ENCODE measurements at places on chromosomes 2 and 18. TPM values are rescaled to one million over a fixed set of nuclear protein-coding genes. Genes with fewer than 3 reads are reported as not detected.

The CYRIA gene
- 4.1 TPM for total RNA-seq

DNA sequence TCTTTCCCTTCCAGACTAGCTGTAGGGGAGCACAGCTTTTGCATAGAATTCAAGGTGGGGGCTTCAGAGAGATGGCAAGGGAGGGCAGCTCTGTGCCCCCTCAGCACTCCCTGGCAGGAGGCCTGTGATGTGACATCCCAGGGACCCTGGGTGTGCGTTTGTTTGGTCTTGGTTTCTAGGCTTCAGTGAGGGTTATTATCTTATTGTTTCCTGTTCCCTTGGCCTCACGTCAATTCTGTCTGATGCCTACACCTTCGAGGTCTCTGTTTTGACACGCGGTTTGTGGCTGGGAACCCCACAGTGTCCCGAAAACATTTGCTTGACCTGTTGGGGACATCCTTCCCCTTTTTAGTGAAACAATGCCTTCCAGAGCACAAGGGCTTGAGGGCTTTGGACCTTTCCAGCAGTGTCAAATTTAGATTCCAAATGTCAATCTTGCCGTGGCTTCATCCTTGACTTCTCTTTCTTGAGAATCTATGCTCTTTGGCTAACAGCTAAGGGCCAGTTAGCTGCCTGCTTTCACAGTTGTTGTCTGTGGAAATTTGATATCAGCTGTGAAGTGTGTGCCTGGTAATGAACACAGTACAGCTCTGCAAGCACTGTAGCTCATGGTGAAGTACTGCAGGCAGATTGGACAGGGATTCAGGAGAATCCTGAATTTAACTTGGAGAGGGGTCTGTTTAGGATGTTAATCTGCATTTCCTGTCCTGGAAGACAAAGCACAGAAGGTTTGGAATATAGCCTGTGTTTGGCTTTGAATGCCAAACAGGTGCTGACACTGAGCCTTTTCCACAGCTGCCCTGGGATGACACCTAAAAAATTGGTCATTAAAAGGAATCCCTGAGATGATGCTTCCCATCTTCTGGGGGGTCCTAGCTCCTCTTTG, 108.2 kb upstream of the CXCR4 start:
- H3K4me3 ChIP-seq: no peak overlapping the region
- H3K4me1 ChIP-seq: no peaks in the 10 kb centered on the region
- no peak for DNase-seq
- H3K27me3 ChIP-seq: no peaks in the 10 kb centered on the region

The MC5R gene
- total RNA-seq: not detected

The CCDC141 gene
- total RNA-seq: 208 TPM

DNA sequence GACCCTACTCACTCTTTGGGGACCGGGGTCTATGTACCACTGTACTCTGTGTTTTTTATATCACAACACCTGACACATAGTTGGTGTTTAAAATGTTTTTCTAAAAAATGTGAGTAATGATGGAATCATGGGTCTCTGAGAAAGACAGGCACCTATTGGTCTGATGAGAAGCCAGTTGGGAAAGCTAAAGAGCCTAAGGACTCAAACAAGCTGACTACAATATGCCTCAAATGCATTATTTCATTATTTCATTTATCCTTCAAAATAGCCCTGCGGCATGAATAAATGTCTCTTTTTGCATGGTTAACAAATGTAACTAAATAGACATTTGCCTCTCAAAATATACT, 102.9 kb upstream of the SCN1A start:
- no peak overlapping the region for H3K4me3 ChIP-seq
- DNase-seq: no peak
- H3K27ac ChIP-seq: no peak overlapping the region
- H3K36me3 ChIP-seq: no peaks in the 10 kb centered on the region
- no peaks in the 10 kb centered on the region for H3K4me1 ChIP-seq

DNA sequence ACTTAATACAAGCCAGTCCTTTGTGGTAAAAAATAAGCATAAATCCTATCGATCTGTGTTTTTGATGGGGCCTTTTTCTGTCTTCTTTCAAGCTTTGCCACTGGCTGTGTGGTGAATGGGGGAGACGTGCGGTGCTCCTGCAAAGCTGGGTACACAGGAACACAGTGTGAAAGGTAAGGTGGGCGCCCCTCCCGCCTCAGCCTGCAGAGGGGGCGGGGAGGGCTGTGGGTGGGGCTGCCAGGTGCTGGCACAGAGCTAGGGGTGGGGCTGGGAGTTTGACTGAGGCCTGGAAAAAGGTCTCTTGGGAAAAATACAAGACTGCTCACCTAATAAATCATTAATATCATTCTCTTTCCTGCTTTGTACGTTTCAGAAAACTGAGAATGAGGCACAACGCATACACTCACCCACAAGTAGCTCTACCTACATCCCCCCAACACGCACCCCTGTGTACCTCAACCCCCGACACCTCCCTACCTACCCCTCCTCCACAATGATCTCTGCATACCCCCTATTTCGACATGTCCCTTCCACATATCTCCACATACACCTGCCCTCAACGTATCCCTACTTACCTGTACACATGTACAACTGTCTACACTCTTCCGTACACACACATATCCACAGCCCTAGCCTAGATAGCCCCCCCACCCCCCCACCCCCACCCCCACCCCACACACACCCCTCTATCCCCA, 129.7 kb upstream of the TTC39C start:
- H3K36me3 ChIP-seq: no peaks in the 10 kb centered on the region
- no peak for DNase-seq
- peak overlapping the region; percentile 63 for H3K27ac ChIP-seq
- no peak overlapping the region for H3K4me3 ChIP-seq
- no peaks in the 10 kb centered on the region for H3K27me3 ChIP-seq
- H3K4me1 ChIP-seq: peaks cover 22% of the 10 kb centered on the region

- DNase-seq: no peak
- peaks cover 20% of the 10 kb centered on the region for H3K4me1 ChIP-seq
- no peak overlapping the region for H3K4me3 ChIP-seq
These were observed 50.2 kb upstream of the EML4 start for GRCh38 chr2:42118754-42119569.

DNA sequence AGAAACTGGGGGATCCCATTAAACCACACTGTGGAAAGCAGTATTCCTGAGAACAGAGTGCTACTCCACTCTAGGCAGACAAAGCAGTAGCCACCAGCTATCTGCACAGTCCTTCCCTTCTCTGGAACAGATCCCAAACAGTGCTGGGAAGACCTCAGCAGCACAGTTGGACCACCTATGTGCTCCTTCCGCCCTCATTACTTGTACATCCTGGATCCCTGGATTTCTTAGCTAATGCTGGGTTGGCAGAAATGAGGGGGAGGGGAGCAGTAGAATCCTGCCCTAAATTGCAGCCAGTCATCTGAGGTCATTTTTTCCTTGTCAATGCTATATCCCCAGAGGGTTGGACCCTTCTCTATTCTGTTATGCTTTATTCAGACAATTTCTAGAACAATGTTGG, 13.8 kb upstream of the MALT1 start:
- H3K27ac ChIP-seq: peak overlapping the region; percentile 58
- H3K36me3 ChIP-seq: no peaks in the 10 kb centered on the region
- DNase-seq: no peak
- H3K4me1 ChIP-seq: peaks cover 6% of the 10 kb centered on the region
- H3K27me3 ChIP-seq: no peaks in the 10 kb centered on the region
- H3K4me3 ChIP-seq: no peak overlapping the region

The RUFY4 gene
- not detected for total RNA-seq

The MYO3B gene
- total RNA-seq: 0.05 TPM

DNA sequence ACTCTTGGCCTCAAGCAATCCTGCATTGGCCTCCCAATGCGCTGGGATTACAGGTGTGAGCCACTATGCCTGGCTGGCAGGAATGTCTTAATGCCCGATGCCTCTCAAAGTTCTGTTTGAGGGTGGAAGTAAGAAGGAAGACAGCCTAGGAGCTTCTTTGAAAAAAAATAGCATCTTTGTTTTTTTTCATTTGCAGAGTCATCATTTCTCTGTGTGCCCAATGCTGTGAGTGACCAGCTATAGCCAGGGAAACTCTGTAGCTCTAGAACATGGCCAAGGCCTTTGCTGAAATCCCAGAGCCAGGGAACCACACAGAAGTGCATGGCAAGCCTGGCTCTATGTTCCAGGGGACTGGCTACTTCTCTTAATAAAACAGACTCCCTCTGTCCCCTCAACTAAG, 260.0 kb downstream of the C1D start:
- no peak for DNase-seq
- no peak overlapping the region for H3K27ac ChIP-seq
- no peaks in the 10 kb centered on the region for H3K27me3 ChIP-seq
- H3K4me3 ChIP-seq: no peak overlapping the region
- peaks cover 6% of the 10 kb centered on the region for H3K4me1 ChIP-seq

DNA sequence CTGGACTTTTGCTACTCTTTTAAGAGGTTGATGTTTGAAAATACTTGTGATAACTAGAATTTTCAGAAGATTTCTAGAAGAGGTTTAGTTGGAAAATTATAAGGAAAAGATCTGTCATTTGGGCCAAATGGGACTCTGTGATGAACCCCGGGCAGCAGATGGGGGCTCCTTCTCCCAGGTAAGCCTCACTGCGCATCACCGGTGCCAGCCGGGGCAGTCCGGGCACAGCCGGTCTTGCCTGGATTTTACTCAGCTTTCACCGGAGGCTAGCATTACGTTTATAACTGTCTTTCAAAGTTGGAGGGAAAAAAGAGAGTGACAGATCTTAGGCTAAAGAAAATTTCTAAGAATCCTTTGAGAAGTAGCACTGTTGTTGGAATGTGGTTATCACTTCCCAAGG, 97.4 kb upstream of the B3GNT7 start:
- peaks cover 43% of the 10 kb centered on the region for H3K4me1 ChIP-seq
- no peak overlapping the region for H3K4me3 ChIP-seq
- no peak for DNase-seq
- no peaks in the 10 kb centered on the region for H3K27me3 ChIP-seq

DNA sequence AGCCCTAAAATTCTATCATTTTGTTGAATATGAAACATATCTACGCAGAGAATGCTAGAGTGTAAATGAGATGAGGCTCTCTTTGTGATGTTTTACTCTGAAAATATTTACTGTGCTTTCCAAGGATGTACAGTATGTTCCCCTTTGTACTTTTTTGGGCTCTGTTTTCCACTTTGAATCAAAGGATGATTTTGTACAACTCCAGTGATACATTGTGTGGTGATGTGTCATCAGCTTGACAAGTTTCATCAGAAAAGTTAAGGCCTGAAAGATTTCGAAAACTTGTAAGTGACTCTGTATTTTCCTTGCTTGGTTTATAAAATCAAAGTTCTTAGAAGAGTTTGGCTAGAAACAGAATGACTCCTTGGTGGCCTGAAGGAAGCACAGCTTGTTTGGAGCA, 206.3 kb downstream of the LTBP1 start:
- H3K27me3 ChIP-seq: no peaks in the 10 kb centered on the region
- H3K4me1 ChIP-seq: peaks cover 9% of the 10 kb centered on the region
- H3K27ac ChIP-seq: no peak overlapping the region
- no peak overlapping the region for H3K4me3 ChIP-seq
- peaks cover 7% of the 10 kb centered on the region for H3K36me3 ChIP-seq

DNA sequence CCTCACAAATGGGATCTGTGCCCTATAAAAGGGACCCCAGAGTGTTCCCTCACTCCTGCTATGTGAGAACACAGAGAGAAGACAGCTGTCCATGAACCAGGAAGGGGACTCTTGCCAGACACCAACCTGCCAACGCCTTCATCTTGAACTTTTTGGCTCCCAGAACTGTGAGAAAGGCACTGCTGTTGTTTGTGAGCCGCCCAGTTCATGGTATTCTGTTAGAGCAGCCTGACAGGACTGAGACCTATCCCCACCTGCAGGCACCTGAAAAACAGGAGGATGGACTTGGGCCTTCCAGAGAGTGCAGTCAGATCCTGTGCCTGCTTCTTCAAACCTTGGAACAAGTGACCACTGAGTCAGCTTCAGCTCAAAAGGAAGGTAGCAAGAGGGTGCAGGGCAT, 51.4 kb downstream of the CRACDL start:
- no peak overlapping the region for H3K4me3 ChIP-seq
- H3K36me3 ChIP-seq: no peaks in the 10 kb centered on the region
- DNase-seq: no peak
- H3K27ac ChIP-seq: no peak overlapping the region

- H3K36me3 ChIP-seq: no peaks in the 10 kb centered on the region
- H3K27me3 ChIP-seq: no peaks in the 10 kb centered on the region
- peaks cover 44% of the 10 kb centered on the region for H3K4me1 ChIP-seq
These were observed 3.1 kb upstream of the ZEB2 start for GRCh38 chr2:144522897-144523595.

GRCh38 chr2:66845307-66845706, 410.4 kb downstream of the MEIS1 start:
- no peak overlapping the region for H3K4me3 ChIP-seq
- H3K27ac ChIP-seq: no peak overlapping the region
- no peaks in the 10 kb centered on the region for H3K4me1 ChIP-seq
- no peaks in the 10 kb centered on the region for H3K27me3 ChIP-seq
- no peak for DNase-seq
- H3K36me3 ChIP-seq: no peaks in the 10 kb centered on the region

The DSEL gene
- 1.6 TPM for total RNA-seq
